ENCODE measurements at places on chromosomes 6 and 20.
A peak's percentile ranks its signal among the peaks of the same experiment; 100 is the strongest.

GRCh38 chr6:82738773-82739172 is 326.9 kb downstream of the UBE3D start:
- DNase-seq = peak; percentile 8

DNA sequence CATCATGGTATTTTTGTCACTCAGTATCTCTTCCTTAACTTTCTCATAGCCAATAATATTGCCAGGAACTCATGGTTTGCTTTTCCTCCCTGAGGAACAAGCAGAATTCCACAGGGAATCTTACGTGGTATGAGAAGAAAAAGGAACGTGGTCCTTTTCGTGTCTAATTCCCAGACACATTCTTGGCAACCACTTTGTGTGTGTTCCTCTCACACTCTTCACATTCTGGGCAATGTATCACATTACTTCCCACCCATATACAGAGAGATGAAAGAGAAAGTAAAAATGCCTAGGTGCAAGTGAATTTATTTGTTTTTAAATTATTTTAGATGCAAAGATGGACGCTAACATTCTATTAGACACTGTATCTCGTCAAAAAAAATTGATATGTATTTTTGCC is 102.7 kb downstream of the PTPRK start:
- DNase-seq = no peak

GRCh38 chr6:152078804-152079203 is 271.3 kb downstream of the ESR1 start:
- DNase-seq = no peak

DNA sequence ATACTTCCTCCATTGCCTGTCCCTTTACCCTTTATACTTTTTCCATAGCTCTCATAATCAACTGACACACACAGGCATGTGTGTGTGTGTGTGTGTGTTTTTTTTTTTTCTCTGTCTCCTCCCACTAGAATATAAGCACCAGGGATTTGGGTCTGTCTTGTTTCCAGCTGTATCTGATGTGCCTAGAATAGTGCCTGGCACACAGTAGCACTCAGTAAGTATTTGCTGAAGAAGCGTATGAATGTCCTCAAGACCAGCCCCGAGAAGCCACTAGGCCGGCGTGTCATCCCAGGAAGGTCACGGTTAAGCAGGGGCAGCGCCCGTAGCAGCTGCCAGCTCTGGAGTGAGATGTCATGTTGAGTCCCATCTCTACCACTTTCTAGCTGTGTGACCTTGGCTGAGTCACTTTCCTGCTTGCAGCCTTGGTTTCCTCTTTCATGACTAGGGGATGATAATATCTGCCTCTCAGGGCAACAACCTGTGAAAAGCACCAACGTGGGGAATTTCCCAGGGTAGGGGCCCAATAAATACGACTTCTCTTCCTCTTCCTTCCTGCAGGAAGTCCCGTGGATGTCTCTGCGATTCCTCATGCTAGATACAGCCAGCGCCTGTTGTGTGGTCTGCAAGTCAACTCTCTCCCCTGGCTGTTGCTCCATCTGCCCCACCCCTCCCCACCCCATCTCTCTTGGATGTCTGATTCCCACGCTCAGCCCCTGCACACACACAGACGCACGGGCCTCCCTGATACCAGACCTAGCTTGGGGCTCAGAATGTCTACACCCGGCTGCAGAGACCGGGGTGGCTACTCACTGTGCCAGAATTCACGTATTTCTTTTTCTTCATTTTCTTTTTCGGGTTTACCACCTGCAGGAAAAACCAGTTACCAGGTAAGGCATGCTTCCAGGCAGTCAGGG is 58.1 kb downstream of the RAB44 start:
- DNase-seq = no peak

DNA sequence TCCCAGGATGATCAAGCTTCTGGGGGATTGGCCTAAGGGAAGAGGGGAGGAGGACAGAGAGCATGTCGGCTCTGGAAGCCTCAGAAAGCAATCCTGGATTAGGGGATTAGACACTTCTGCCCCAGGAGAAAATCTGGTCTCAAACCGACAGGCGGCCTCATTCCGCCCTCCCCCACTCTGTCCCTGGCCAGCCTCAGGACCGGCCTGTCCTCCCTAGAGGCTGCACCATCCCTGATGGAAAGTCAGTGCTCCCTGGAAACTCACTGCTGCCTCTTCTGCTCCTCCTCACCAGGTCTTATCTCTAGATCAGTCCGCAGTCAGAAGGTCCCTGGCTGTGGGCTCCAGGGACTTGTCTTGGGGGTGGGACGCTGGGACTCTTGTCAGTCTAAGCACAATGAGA is 905 bp upstream of the SLC12A5 start:
- DNase-seq = no peak

GRCh38 chr20:56629464-56630085 is 469 bp downstream of the TFAP2C start:
- DNase-seq = no peak

DNA sequence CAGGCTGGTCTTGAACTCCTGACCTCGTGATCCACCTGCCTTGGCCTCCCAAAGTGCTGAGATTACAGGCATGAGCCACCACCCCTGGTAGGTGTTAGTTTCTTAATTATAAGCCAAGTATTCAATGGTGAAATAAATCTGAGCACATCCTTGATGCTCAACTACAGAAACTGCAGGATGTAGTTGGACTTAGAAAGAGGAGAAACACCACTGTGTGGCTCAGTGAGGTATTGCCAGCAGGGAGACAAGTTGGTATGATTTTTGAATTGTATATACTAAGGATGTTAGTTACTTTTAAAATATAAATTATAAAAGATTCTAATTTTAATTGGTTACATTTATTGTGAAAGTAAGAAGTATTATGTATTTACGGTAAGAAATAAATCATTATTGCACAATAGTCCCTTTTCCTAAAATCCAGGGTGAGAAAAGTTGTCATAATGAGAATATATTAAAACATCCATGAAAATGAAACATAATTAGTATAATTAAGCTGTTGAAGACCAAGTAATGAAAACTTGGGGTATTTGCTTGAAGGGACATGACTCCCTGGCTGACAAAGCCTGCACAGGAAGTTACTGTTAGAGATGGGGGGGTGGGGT is 17.6 kb downstream of the SLC18B1 start:
- DNase-seq = peak; percentile 48

- DNase-seq = no peak
These were observed 110.4 kb downstream of the BANF2 start for GRCh38 chr20:17810062-17810631.

GRCh38 chr6:31814677-31815024 is 432 bp downstream of the HSPA1L start:
- DNase-seq = peak; percentile 95

GRCh38 chr6:104705095-104705707 is 154.5 kb downstream of the HACE1 start:
- DNase-seq = peak; percentile 44

- DNase-seq = no peak
These were observed 16.1 kb upstream of the RAB22A start for GRCh38 chr20:58293453-58293852.

DNA sequence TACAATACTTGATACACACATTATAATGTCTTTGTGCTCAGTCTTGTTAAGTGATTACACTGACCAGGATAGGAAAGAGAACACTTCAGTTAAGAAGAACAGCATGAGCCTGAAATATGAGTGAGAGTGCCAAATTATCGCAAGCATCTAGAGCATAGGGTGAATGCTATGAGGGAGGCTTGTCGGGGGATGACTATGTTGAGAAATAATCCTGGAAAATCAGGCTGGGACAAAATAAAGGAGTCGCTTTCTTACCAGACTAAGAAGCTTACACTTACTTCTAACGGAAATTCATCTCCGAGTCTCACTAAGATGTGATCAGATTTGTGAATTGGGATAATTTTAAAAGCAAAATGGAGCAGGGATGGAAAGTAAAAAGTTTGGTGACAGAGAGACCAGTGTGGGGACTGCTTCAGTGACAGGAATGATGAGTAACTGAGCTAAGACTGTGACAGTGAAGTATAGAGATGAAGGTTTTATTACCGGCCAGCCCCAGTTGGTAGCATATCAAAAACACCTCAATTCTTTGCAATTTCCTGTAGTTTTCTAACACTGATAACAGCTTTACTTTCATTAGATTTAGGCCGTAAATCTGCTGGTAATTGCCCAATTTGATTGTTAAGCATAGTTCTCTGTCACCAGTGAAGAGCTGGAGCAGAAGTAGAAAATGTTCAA is 48.4 kb upstream of the DEFB112 start:
- no peak for DNase-seq

DNA sequence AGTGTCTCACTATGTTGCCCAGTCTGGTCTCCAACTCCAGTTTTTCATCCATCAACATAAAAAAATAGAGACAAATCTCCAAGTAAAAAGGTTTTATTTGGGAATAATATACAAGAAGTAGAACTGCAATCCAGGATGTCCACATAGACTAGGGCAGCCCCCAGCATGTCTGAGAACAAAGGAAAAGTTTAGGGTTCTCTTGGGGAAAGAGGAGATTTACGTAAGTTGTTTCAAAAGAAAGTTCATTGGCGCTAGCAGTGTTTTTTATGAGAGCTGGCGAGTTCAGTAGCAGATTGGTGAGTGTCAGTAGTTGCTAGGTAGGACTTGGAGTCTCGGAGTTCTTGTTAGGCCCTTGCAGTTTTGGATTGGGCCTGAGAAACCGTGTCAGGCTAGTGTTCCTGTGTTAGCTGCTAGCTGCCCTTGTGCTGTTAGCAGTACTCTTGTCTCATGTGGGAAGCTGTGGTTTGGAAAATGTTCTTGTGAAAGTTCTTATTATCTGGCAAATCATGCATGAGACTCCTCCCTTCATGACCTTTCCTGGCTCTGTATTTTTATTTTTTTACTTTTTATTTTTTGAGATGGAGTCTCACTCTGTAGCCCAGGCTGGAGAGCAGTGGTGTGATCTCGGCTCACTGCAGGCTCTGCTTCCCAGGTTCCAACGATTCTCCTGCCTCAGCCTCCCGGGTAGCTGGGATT is 24.7 kb downstream of the TTLL9 start:
- DNase-seq = peak; percentile 70

DNA sequence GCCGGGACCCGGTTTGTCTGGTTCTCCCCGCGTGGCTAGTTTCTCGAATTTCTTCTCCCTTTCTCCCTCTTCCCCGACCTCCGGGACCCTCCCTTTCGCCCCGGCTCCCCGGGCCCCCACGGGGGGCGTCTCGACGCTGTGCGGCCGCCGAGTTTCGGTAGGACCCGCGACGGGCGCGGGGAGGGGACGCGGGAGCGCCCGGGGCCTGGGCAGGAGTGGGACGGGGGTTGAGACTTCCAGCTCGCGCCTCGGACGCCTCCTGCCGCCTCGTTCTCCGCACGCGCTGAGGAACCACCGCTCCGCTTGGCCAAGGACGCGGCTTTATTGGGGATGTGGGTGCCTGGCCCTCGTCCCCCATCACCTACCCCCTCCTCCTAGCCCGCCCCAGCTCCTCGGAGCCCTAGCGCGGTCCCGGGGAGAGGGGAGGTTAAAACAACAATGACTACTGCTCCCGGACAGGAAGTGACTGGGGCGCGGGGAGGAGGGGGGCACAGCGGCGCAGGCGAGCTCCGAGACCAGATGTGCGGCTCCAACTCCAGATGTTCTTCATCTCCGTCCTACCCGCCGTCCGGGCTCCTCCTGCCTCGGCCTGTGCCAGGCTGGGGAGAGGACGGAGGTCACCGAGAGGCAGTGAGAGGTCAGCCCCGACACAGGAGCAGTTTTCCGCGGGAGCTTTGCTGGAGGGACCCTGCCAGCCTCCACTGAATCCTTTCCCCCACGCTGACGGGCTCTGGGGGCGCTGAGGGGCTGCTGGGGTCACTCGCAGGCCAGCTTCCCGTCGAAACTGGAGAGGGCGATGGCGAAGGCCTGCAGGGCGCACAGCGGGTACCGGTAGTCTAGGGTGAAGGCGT is 917 bp upstream of the TEAD3 start:
- DNase-seq = peak; percentile 76

GRCh38 chr6:21476112-21476511 is 117.4 kb upstream of the SOX4 start:
- no peak for DNase-seq

GRCh38 chr6:125193208-125193607 is 39.6 kb downstream of the TPD52L1 start:
- no peak for DNase-seq

GRCh38 chr6:160507420-160507819 is 156.7 kb downstream of the LPA start:
- DNase-seq = no peak

- DNase-seq = no peak
These were observed 7.5 kb upstream of the TMEM242 start for GRCh38 chr6:157330831-157331230.

DNA sequence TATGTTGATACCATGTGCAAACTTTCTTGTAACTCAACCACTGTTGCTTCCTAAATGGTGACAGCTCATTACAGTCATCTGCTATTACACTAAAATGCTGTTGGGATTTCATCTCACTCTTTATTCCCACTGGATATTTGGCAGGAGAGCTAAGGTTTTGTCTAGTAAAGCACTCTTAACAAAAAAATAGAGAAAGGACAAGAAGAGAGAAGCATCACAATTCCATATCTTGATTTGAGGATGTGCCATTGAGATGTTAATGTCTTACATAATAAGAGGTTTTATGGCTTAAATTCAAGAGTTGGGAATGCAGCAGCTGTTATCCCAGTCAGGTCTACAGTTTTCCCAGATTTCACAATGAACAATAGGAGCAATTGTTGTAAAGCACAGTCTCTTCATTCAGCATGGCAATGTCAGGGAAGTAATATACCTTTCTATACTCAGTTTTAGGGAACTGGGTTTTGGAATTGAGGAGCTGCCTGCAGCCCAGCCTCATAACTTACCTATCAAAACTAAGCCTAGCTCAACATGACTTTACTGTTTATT is 134.9 kb downstream of the ISM1 start:
- DNase-seq = no peak

DNA sequence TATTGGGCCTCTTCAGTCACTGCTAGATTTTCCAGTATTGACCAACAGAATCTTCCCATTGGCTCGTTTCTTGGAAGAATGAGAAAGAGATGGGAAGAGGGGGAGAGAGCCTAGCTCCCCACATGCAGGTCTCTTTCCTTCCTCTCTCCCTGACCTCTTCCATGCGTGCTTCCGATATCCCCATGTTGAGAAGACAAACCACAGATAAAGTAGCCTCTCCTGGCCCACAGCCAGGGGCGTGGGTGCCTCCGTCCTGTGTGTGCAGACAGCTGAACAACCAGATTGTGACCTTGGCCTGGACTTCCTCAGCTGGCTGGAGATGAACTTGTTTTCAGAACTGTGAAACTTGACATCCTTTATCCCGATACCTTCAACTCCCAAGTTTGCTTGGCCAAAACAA is 71.0 kb downstream of the EDN3 start:
- DNase-seq = no peak

GRCh38 chr20:64224351-64225170 is 31.0 kb upstream of the PCMTD2 start:
- DNase-seq = peak; percentile 96

DNA sequence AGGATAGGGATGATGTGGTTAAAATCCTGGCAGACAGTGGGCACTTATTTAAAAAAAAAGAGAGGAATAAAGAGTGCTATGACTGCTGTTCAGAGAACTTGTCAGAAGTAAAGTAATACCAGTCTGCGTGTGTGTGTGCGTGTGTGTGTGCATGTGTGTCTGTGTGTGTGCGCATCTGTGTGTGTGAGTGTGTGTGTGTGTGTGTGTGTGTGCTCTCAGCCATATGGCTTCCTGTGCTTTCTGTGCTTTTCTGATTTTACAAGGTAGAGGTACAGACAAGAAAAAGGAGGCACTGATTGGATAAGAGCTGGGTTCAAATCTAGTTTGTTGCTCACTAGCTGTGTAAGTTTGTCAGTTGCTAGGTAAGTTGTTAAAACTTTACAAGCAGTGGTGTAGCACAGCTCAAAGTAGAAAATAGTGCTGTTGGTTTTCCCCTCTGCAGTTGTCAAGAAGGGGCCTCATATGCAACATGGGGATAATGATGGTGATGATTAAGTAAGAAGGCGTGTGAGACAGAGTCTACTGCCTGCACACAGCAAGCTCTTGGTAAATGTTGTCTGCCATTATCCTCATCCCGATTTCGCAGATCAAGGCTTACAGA is 155.3 kb upstream of the ZNF217 start:
- DNase-seq = no peak

GRCh38 chr6:11350294-11350693 is 117.8 kb upstream of the NEDD9 start:
- peak; percentile 10 for DNase-seq

Measured in AG08395 (cell line).